ENCODE measurements at places on chromosomes 1 and 21.
A peak's percentile ranks its signal among the peaks of the same experiment; 100 is the strongest.

DNA sequence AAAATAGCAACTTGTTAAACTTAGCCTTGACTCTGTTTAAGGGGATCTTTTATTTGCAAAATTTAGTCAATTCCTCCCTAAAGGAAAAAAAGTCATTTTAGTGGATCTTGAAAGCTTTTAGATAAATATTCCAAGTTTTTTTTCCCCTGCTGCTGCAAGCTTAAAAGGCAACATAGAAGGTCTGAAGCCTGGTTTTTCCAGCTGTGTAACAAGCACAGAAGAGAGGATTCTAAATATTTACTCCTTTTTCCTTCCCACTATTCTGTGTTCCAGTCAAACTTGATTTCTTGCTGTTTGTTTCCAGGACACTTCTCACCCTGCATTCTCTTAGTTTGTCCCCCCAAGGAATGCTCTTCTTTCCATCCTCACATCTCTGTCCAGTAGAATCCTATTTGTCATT, 86.7 kb downstream of the NFIA start:
- DNase-seq, result no peak

- DNase-seq, result peak; percentile 29
These were observed 888 bp downstream of the HES5 start for GRCh38 chr1:2528966-2529783.

DNA sequence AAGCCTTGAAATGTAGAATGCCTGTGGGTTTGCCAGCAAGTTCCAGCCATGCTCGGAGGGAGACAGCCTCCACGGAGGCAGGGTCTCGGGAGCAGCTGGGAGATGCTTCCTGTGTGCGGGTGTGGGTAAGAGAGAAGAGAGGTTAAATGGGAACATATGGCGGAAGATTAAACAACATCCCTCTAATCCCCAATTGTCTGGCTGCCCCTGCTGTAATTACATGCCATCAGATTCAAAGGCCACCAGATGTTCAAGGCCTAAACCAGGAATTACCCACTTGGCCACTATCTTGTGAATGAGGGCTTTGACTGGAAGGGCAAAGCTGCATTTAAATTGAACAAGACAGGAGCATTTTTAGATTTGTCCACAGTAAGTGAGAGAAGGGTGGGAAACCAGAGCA, 81.4 kb upstream of the BACE2 start:
- no peak for DNase-seq

DNA sequence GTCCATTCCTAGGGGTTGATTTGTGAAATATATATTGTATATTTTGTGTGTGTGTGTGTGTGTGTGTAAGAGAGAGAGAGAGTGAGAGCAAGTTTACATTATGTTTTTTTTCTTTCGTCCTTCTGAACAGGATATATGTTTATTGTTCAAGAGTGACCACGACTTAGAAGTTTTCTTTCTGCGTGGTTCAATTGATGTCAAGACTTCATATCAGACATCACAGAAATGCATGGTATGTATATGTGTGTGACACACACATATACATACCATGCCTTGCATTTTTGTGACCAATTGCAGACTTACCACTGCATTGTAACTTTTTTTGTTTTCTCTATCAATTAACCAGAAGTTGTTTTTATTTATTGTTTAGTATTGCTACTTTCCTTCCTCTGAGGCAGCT, 2.5 kb downstream of the RASAL2 start:
- no peak for DNase-seq

Measured in effector CD4-positive, alpha-beta T cell (primary cell).